ENCODE measurements at places on chromosomes 16 and 17. TPM values are rescaled to one million over a fixed set of nuclear protein-coding genes. Genes with fewer than 3 reads are reported as not detected.

The TVP23A gene
- total RNA-seq: 0.80 TPM

The CDH11 gene
- total RNA-seq: 42.1 TPM

The KRTAP4-6 gene
- total RNA-seq: not detected

The GCGR gene
- total RNA-seq: not detected

The MYLK3 gene
- 0.45 TPM for total RNA-seq

The NPIPB8 gene
- not detected for total RNA-seq

- no peak for DNase-seq
Measured at GRCh38 chr17:37770631-37771518, 26.0 kb upstream of the HNF1B start.

DNA sequence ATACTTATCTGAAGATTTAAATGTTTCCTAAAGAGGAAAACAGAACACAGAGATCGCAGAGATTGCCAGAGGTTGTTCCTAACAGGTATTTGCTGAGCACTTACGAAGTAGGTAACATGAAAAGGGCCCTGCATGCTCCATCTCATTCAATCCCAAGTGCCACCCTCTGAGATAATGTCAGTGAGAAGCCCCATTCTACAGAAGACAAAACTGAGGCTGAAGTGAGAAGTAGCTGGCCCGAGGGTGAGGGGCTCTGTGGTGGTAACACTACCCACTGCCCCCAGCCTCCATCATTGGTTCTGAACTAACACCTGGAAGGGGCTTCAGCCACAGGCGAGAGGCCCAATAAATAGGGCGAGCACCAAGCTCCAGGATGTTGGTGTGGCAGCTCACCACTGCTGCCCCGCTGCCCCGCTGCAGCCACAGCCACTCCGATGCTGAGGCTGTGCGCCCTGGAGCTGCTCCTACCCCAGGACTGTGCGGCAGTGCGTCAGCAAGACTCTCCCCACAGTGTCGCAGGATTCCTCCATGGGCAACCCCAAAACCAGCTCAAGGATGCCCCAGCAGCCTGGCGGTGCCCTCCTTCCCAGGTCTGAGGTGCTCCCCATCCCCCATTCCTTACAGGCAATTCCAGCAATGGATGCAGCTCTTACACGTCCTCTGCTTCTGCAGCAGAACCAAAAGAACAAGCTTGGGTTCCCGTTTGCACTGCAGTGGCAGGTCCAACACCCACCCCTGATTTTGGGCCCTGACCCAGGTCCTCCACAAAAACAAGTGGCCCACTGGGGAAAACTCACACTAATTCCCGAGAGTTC is 10.3 kb downstream of the FLCN start:
- DNase-seq: no peak

- no peak for DNase-seq
Measured at GRCh38 chr16:50265260-50265659, 1.1 kb upstream of the ADCY7 start.

- no peak for DNase-seq
Measured at GRCh38 chr17:66192378-66192687, 400 bp upstream of the CEP112 start.

DNA sequence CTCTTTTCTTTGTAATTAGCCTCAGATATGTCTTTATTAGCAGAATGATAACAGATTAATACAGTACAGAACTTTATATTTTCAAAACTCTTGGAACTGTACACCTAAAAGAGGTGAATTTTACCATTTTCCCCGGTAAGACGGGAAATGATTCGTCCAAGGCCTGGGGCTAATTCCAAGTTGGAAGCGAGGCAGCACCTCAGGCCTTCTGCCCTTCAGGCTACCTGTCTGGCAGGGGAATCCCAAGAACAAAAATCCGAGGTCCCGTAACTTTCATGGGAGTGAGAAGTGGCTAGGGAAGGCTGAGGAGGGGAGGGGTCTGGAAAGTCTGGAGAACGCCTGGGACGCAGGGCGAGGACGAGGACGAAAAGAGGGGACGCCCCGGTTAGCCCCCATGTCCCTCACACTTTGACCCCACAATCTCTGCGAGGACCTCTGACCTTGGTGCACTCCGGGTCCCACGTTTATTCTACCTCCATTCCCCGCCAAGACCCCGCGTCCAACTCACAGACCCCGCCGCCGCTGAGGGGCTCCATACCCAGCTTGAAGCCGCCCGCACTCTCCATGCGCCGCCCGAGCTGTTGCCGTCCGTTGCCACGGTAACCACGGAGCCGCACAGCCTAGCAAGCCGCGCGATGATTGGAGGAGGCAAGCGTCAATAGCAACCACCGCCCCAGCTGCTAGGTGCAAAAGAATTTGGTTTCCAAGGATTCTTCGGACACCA is at the start of gene HYDIN:
Gene HYDIN (minus strand): TSS at position 601 of the 724 bp plus-strand sequence. CDS start 43,827 bp downstream, outside the sequence.
- no peak for DNase-seq

- no peak for DNase-seq
Measured at GRCh38 chr17:60160829-60161501, 11.2 kb downstream of the CA4 start.

GRCh38 chr17:55487695-55488432 is 23.4 kb downstream of the SMIM36 start:
- DNase-seq: no peak

DNA sequence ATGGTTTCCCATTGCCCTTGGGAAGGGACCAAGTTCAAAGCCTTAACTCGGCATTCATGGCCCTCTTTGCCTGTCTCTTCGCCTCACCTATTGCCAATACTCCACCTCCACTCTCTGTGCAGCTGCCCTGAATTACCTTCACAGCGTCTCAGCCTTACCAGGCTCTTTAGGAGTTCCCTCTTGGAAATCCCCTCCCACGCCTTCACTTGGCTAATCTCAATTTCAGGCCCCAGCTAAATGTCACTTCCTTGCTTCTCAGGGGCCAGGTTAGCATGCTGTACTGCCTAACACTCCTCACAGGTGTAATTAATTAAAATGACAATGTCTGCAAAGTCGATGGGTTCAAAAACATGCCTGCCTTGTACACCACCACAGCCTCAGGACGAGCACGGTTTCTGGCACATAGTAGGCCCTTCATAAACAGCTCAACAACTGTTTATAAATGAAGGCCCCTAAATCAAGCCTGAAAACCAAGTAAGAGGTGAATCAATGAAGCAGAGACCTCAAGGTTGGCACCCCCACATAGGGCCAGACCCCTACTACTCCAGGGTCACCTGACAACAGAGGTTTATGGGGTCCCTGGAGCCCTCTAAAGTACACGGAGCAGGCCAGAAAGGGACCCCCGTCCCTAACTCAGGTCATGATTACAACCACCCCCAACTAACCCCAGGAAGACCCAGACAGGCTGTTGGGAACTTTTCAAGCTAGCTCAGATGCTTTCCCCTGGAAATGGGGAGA is 11.2 kb upstream of the EEF2K start:
- DNase-seq: no peak

- DNase-seq: no peak
Measured at GRCh38 chr16:87350681-87351319, 32.8 kb downstream of the FBXO31 start.

DNA sequence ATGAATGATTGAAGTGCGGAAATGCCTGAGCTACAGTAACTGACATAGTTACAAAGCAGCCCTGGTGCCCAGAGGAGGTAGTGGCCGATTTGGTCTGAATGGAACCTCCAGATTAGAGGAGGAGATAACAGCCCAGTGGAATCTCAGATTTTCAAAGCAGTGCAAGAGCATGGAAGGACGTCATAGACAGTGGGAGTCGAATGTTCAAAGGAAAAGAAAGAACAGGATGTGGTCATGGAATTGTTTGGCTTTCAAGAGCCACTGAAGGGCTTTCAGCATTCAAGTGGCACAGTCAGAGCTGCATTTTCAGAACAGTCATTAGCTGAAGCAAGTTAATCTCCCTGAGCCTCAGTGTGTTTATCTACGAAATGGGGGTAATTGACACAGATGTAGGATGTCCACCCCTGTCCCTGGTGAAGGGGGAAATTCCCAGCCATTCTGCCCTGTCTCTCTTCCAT is 104.6 kb upstream of the CACNG3 start:
- DNase-seq: no peak

- DNase-seq: no peak
Measured at GRCh38 chr17:70369391-70369790, 200.1 kb downstream of the KCNJ2 start.

- DNase-seq: no peak
Measured at GRCh38 chr16:23567602-23568001, 10.1 kb downstream of the UBFD1 start.

GRCh38 chr17:74452841-74453661 is 13.4 kb upstream of the CD300A start:
- DNase-seq: no peak

- no peak for DNase-seq
Measured at GRCh38 chr17:78401246-78401645, 22.8 kb downstream of the PGS1 start.
